ENCODE measurements at places on chromosomes 13 and 19.
A peak's percentile ranks its signal among the peaks of the same experiment; 100 is the strongest.

GRCh38 chr13:32354040-32354439 lies 38.7 kb downstream of the BRCA2 start:
- no peak for DNase-seq

DNA sequence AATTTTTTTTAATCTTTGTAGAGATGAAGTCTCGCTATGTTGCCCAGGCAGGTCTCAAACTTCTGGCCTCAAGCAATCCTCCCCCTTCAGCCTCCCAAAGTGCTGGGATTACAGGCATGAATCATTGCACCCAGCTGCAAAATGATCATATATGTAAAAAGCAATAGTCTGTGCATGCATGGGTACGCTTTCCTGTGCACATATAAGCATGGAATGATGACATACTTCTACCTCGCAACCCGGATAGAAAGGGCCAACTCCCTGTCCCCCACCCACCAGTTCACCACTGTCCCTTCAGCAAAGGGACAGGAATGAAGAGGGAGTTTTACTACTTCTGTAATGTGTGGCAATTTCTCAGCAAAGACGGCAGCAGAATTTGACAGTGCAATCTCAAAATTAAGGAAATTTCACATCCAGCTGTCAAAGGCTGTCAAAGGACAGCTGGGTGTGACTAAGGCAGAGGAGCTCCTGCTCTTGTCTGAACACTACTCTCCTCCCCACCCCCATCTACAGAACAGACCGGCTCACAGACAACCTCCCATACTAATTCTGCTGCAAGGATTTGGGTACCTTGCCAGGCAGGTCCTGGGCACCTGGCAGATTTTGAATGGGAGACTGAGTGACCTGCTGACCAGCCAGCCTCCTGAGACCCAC lies 95.6 kb downstream of the TSHZ3 start:
- DNase-seq, result no peak

GRCh38 chr19:5281588-5281987 lies 59.0 kb downstream of the PTPRS start:
- no peak for DNase-seq

- DNase-seq, result no peak
These were observed 54.0 kb downstream of the SPATA13 start for GRCh38 chr13:24214528-24214927.

GRCh38 chr13:31334994-31335557 lies 135.3 kb downstream of the B3GLCT start:
- no peak for DNase-seq

- DNase-seq, result peak; percentile 92
These were observed 53.4 kb downstream of the TSSK6 start for GRCh38 chr19:19461671-19462622.

DNA sequence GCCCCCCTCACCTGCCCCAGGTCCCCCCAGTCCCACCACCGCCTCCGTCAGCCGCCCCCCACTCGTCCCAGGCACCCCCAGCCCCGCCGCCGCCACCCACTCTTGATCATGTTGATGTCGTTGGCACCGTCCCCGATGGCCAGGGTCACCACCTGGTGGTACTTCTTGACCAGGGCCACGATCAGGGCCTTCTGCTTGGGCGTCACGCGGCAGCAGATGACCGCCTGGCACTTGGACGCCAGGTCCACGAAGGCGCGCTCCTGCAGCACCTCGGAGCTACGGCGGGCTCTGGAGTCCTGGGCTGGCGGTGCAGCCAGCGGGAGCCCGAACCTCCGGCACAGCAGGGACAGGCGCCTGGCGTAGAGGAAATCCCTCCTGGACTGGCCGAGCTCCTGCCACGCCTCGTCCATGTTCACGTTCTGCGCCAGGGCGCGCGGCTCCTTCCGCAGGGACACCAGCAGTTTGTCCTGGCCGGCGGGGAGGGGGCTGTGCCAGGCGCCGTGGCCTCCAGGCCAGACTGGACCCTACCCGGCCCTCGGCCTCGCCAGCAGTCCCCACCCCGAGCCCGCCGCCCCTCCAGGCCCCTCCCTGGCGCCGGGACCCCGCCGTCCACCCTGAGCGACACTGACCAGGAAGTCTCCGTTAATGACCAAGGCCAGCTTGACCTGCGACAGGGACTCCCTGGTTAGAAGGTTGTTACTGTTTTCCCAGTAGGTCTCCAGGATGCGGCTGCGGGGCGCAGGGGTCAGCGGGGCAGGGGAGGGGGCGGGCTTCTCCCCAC lies 22.6 kb downstream of the ATP8B3 start:
- DNase-seq, result no peak

DNA sequence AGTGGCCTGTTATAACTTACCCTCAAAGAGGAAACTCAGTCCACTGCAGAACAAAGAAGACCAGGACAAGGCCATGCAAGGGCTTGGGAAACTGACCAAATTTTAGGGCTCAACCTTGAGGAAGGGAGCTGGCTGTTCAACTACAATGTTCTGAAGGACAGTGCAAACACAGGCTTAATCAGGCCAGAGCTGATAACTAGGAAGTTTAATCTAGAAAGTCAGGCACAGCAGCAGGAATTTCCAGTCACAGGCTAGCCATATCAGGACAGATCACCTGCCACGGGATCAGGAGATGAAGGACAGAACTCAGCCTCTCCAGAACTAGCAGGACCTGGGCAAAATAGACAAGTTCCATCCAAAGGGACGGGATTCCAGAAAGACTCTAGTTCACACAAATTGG lies 89.4 kb downstream of the ENOX1 start:
- no peak for DNase-seq

GRCh38 chr19:52741951-52742485 lies 7.2 kb upstream of the ZNF611 start:
- no peak for DNase-seq

Measured in SHP77 treated with DMSO at 0.1 percent for 48 hours (cell line).